ENCODE measurements at places on chromosomes 1 and 21.

- peak; percentile 3 for DNase-seq
Observed at GRCh38 chr1:248243204-248243603, 12.0 kb downstream of the OR2M4 start.

DNA sequence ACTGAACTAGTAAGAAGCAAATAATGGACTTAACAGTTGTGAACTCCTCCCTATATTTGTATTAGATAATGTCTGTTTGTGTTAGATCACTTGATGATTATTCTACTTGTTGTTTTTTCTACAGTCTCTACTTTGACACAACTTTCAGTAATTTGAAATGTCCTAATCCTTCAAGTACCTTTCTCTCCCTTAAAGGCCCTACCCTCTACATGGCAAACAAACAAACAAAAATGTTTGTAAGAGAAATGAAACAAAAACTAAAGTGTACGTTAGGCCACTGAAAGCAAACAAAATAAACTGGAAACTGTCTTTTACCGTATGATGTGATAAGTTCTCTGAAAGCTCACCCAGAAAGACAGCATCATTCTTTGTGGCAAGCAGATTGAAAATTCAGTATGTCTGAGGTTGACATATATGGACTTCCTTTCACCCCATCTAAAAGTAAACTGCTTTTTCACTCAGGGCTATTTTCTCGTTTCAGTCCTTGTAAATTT lies 255.9 kb upstream of the SNX7 start:
- DNase-seq, result no peak

GRCh38 chr1:70536708-70537366 lies 125.8 kb downstream of the CTH start:
- DNase-seq, result no peak

DNA sequence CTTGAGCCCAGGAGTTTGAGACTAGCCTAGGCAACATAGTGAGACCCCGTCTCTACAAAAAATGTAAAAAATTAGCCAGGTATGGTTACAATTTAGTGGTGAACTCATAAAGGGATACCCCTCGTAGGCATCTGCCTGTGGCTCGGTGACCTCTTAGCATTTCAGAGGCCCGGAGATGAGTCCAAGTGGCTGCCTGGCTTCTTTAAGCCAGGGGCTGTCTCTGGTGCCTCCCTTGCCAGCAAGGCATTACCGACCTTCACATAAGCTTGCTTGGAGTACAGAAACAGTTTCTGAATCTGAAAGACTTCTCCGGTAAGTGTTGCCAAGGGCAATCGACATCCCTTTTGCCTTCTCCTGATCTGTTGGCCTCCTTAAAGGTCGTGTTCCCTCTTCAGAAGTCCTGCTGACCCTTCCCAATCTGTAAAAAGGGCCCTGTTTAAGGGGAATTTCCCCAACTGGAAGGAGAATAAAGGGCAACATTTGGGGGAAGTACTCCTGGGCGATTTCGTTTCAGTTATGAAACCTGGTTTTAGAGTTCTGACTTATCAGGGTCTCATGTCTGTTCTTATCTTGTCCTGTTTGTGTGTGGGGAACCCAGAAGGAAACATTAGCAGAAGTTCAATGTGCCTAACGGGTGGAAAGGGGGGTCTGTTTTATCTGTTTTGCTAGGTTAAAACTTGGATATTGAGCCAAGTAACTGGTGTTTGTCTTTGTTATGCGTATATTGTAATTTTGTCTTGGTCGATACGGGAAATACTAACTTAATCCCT lies 32.9 kb downstream of the KIFAP3 start:
- DNase-seq, result no peak

DNA sequence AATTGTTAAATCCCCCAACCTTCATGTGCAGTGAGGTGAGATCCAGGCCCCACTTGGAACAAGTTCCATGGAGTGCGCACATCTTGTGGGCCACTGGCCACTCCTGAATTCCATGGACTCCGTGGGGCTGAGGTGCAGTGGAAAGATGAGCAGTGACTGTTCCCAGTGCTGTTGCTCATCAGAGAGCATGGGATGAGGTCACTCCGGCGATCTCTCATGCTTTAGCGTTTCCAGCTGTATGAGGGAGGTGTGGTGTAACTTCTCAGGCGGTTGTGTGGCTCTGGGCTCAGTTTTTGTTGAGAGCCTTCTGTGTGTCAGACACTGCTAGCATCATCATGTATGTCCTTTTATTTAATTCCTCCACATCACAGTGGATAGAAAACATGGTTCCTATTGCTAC lies 96.2 kb downstream of the GALNT2 start:
- DNase-seq, result peak; percentile 74

DNA sequence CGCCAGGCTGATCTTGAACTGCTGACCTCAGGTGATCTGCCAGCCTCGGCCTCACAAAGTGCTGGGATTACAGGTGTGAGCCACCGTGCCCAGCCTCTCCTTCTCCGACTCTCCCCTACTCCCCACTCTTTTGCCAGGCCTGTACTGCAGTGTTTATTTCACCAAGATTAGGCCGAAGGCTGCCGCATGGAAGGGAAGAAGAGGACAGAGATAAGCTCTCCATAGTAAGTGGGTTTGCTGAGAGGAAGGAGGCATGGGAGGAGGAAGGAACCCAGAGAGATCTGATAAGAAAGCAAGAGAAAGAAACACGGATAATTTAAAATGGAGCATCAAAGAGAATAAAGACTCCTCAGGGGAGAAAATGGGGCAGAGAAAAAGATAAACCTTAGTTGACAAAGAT lies 8.7 kb downstream of the PTCH2 start:
- no peak for DNase-seq

GRCh38 chr1:8311068-8311718 lies 6.7 kb upstream of the SLC45A1 start:
- no peak for DNase-seq

DNA sequence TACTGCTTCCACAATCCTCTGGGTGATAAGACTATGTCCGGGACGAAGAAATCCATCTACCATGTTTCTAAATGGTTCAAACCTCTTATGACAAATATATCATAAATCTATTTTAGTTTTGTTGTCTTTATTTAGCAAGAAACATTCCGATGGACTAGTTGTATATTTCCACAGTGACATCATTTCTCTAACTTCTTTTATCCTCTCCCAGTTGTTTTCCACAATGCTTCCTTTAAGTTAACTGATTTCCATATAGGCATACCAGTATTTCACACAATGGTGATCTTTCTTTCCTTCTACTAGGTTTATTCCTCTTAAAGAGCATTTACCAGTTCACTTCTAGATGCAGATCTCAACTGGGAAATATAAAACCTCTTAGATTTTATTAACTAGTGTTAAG lies 44.8 kb downstream of the USP1 start:
- no peak for DNase-seq

DNA sequence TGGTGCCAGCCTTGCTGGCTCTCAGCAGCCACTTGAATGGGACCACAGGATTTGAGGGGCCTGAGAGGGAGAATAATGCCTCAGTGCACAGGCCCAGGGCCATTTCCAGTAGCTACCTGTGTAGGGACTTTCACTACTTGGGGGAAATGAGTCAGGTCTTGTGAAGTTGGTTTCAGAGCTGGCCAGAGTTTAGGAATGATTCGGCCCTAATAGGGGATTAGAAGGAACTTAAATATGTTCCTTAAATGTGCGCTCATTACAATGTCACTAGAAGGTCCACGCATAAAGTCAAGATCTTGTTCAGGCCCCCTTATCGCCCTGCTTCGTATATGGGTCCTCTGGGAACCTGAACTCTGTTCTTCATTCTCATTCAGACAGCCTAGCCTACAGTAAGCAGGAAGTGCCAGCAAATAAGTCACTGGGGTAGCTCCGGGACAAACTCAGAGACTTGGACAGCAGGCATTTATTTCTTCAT lies 5.6 kb upstream of the AKR1A1 start:
- no peak for DNase-seq

GRCh38 chr1:201556841-201557571 lies 18.1 kb downstream of the NAV1 start:
- DNase-seq, result no peak

DNA sequence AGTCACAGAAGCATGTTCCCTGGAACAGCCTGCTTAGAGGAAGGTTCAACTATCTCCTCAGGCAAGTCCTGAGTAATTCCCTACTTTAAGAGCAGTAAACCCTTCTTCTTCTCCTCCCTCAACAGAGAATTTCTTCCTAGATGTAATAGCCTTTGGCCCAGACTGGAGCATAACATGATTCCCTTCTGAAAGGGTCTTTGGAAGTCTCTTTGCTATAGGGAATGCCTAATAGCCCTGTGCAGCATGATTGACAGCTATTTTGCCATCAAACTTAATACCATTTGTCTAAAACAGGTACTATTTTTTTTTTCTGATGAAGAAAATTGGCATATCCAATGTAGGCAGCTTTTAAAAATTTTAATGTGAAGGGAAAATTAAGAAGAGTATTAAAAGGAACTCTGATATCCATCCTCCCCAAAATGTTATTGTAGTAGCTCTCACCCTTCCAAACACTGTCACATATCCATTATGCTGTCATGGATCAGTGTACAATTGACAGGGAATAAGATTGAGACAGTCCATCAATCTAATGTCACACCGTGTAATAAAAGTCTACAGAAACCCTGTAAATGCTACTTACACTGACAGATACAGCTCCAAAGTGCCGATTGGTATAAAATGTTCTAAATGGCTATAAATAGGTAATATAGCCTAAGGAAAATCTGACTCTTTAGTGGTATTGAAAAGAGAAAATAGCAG lies 884.6 kb downstream of the TTLL7 start:
- no peak for DNase-seq

- DNase-seq, result no peak
Observed at GRCh38 chr1:226787071-226787470, 48.0 kb upstream of the ITPKB start.

GRCh38 chr1:58621391-58621790 lies 44.3 kb upstream of the TACSTD2 start:
- DNase-seq, result no peak

- peak; percentile 69 for DNase-seq
Observed at GRCh38 chr1:87151500-87152421, 176.9 kb upstream of the LMO4 start.

GRCh38 chr1:35929730-35930592 lies 944 bp upstream of the AGO3 start:
- peak; percentile 33 for DNase-seq

DNA sequence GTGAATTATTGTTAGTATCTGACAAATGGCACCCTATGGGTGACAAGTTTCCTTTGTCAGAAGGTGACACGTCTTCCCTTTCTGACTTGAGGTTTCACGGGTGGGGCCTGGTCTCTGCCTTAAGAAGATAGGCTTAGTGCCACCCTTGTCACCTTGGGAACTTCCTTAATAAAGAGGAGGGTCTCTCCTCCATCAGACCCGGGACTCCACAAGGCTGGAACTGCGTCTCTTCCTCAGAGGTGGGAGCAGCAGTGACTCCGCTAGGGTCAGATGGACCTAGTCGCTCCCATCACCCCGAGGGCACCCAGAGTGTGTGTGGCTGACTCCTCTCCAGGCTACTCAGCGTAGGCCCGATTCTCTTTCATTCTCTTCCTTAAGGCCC lies 774 bp upstream of the WDTC1 start:
- DNase-seq, result no peak

- no peak for DNase-seq
Observed at GRCh38 chr1:200400556-200400955, 9.3 kb downstream of the ZNF281 start.

GRCh38 chr1:201614262-201615015 lies 75.5 kb downstream of the NAV1 start:
- no peak for DNase-seq

- no peak for DNase-seq
Observed at GRCh38 chr1:45107782-45108181, 95.7 kb downstream of the UROD start.

- DNase-seq, result peak; percentile 57
Observed at GRCh38 chr1:23751050-23751814, 8.0 kb downstream of the ELOA start.

DNA sequence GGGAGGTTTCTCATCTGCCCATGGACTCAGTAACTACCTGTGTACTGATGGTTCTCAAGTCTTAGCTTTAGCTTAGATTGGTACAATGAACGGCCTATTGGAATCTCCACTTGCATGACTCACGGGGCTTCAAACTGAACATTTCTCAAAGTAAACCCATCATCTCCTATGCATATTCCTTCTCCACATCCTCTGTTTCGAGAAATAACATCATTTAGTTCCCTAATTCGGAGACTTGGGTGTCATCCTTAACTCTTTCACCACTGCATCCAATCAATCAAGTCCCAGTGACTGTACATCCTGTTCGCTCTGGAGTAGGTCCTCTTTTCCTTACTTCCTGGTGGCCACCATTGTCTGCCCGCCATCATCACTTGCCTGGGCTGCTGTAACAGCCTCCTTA lies 55.8 kb downstream of the LGR6 start:
- DNase-seq, result no peak

GRCh38 chr1:111481387-111482221 lies 7.8 kb downstream of the C1orf162 start:
- DNase-seq, result peak; percentile 49

GRCh38 chr1:228333739-228334115 lies 72.9 kb downstream of the TRIM11 start:
- DNase-seq, result no peak

DNA sequence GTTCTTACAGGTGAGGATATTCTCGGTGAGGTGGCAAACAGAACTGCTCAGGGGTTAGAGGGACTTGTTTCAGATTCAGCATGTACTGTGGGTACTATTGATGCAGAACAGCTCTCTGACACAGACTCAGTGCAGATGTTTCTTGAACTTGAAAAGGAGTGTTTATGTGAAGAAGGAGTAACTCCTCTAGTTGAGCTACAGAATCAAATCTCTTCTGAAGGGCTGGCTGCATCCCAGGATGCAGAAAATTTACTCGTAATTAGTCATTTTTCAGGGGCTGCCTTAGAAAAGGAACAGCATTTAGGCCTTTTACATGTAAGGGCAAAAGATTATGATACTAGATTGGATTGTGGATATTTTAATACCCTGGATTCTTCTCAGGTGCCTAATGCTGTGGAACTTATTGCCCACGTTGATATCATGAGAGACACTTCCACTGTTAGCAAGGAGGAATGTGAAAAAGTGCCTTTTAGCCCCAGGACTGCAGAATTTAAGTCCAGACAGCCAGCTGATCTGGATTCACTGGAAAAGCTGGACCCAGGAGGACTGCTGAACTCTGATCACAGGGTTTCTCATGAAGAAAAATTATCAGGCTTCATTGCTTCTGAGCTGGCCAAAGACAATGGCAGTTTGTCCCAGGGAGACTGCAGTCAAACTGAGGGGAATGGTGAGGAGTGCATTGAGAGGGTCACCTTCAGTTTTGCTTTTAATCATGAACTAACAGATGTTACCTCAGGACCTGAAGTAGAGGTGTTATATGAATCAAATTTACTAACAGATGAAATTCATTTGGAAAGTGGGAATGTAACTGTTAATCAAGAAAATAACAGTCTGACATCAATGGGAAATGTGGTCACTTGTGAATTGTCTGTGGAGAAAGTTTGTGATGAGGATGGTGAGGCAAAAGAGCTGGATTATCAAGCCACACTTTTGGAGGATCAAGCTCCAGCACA lies 79.6 kb upstream of the BMP8A start:
- no peak for DNase-seq

DNA sequence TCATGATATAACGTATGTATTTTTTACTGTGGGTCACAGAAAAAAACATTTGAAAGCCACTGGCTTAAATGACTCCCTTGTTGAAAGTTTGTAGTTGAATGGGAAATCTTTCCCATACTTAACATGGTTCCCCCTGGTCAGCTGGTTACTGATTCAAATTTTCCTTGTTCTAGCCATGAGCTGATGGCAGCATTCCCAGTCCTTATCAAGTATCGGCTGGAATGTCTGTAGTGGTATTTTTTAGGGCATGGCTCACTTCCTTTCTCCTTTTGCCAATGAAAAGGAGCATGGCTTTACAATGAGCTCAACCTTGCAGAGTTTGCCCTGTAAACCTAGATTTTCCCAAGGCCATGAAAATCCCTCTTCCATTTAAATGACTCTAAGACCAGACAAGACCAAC lies 55.7 kb downstream of the GIPC2 start:
- DNase-seq, result peak; percentile 94
